NCI-H1694 (cell line): ENCODE measurements at places on chromosomes 3 and 15.

DNA sequence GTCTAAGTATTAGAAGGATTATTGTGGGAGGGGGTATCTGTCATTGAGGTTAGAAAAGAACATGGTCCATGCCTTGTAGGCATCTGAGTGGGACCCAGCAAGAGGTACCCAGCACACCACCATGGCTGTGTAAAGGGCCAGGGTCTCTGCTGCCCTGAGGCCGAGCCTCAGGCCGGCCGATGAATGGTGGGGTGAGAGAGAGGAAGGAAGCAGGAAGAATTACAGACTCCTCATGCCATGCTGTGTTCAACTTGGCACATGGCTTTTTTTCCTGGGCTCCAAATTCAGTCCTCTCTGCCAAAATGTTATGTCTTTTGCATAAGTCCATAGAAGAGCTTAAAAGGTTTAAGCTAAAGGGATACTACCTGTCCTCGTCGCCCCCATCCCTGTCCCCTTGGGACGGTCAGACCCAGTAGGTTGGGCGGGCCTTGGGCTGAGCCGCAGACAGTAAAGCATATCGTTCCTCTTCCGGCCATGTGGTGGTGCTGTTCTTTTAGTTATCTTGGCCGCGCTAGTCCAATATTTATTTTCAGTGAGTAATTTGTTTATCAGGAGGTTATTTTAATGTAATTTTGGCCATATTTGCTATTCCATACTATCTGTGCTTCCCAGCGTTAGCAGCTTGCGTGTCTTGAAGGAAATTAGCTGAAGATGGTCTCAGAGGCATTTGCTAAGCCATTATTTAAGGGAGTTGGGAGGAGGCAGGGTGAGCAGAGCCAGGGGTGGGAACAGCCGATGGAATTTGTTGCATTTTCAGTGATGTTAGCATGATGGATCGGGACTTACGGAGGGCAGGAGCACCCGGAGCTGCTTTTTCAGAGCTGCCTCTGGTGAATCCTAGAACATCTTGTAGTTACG lies 152.4 kb downstream of the AGBL1 start:
- DNase-seq, result no peak

DNA sequence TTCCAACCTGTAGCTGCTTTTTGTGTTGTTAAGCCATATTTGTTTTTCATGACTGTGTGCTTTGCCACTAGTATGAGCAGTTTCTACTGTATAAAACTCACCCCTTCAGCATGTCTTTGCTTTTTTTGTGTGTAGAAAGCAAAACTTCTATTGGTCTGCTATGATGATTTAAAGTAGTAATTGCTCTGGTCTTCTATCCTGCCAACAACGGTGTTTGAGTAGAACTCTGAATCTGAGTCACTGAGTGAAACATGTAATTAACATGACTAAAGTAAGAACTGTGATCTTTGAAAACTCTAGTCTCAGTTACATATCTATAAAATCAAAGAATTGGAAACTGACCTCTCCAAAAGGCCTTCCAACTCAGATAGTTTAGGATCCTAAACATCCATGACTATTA lies 133.6 kb downstream of the TPRG1 start:
- no peak for DNase-seq

DNA sequence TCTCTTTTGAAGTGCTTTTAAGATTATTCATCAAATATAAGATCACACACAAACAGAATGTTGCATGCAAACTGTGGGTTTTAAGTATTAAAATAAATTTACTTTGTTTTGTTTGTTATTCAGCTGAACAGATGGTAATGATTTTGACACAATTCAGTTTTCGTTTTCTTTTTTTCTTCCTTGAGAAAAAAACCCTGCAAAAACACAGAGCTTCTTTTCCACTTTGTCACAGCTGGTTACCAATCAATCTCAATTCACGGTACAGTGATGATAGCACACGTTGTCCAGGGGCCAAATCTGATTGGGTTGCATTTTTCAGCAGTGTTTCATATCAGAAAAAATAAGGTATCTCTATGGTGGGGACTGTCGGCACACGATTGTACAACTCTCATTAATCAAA lies 473.6 kb downstream of the ROBO2 start:
- DNase-seq, result no peak

DNA sequence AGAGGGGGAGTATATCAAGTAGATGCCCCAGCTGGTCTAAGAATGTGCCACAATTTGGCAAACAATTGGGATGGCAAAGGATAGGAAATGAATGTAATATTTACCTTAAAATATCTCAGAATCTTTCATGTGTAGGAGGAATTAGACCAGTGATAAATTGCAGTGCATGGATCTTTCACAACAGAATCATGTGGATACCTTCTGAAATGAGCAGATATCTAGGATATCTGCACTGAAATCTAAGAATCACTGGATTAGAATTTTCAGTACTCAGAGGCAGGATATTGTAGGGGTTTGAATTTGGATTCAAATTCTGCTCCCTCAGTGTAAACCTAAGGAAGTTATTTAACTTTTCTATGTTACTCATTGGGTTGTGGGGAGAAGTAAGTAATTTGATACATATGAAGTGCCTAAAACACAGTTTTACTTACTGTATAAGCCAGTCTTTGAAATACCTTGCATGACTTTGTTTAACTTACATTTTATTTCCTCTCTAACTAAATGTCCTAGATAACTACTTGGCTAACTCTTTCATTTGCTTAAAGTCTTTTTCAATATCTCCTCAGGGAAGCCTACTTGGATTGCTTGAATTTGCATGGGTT lies 8.8 kb downstream of the IL1RAP start:
- no peak for DNase-seq

GRCh38 chr3:177441813-177442646 lies 244.7 kb upstream of the TBL1XR1 start:
- no peak for DNase-seq

DNA sequence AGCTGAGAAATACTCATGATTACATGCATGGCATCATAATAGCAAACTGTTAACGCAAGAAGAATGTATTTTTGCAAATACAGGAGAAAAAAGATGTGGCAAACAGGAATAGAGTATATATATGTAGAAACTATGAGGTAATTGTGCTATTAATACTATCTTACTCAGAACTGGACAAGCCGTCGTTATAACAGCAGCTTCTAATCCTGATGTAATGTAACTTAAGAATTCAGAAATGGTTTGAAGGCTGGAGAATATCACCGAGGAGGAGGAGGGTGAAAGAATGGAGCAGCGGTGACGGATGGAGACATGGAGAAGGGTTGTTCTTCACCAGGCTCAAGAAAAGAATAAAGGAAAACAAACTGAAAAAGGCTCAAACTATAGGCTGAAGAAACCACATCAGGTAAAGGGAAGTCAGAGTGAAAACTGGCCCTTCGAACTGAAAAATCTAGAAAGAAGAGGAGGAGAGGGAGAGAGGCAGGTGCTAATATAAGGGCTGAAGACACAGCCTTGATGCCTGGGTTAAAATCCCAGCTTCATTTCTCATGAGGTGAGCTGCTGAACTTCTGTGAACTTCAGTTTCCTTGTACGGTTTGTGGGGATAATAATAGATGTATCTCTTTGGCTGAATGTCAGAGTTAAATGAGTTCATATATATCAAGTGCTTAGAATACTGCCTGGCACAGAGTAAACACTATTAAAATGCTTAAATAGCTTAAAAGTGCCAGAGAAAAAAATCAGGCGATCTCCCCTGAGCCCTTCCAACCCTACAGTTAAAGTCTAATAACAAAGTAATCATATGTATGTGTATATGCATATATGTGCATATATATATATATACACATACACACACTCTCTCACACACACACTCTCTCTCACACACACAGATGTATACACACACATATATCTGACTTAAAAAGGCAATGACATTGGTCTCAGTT lies 43.9 kb downstream of the GOLIM4 start:
- no peak for DNase-seq

GRCh38 chr3:129239991-129240390 lies 9.4 kb upstream of the COPG1 start:
- DNase-seq, result no peak

DNA sequence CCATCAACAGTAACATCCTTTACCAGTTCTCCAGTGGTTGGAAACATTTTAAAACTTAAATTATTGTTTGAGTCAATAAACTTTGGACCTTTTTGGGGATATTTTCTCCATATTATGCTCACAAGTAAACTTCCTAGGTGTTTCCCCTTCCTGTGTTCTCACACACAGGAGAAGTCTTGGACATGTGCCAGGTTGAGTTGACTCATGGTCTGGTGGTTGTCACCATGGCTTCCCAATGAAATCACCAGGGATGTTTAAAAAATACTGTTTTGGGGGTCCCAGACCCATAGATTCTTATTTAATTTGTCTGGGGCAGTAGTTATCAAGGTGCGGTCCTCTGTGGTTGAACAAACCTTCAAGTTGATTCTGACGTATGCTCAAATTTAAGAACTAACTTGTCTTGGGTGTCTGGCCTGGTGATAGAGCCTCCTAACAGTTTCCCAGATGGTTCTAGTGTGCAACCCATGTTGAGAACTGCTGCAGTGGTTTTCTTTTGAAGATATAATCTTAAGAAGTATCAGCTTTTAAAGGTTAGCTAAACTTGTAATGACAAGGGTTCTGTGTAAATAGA lies 291.8 kb downstream of the EDEM1 start:
- DNase-seq, result no peak

DNA sequence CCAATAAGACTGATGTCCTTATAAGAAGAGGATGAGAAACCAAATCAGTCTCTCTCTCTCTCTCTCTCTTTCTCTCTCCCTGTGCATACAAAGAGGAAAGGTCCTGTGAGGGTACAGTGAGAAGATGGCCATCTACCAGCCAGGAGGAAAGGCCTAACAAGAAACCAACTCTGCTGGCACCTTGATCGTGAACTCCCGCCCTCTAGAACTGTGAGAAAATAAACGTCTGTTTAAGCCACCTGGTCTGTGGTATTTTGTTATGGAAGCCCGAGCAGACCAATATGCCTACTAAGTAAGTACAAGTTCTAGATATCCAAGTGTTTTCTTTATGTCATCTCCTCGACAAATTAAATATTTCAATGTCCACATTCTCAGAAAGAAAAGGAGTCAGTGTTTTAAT lies 44.9 kb upstream of the TMC3 start:
- no peak for DNase-seq
